Left ventricle myocardium inferior (tissue), 1 donor: ENCODE measurements at places on chromosomes 13 and 19.

- no peak for DNase-seq
Observed at GRCh38 chr19:29121684-29122083, 91.3 kb downstream of the UQCRFS1 start.

- no peak for DNase-seq
Observed at GRCh38 chr19:10256970-10257615, 5.1 kb downstream of the MRPL4 start.

GRCh38 chr13:73223372-73223781 is 164.6 kb downstream of the KLF5 start:
- DNase-seq: no peak

DNA sequence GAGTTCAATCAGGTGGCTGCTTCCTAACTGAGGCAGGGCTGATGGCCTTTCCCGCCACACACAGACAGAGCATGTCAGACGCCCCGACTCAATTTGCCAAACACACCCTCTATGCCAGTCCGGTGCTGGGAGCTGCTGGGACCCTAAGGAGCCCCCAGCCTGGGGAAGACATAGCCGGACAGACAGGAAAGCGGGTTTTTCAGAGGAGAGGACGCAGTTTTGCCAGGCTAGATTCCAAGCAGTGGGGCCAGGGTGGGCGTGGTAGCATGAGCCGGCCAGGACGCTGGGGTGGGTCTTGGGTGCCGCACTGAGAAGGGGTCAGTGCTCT is 19.8 kb downstream of the MAST3 start:
- no peak for DNase-seq

GRCh38 chr13:113768018-113768905 is 9.2 kb downstream of the TMEM255B start:
- no peak for DNase-seq

GRCh38 chr13:96771486-96772367 is 222.5 kb downstream of the OXGR1 start:
- DNase-seq: no peak

- no peak for DNase-seq
Observed at GRCh38 chr13:104318121-104318520, 1251.9 kb upstream of the SLC10A2 start.

DNA sequence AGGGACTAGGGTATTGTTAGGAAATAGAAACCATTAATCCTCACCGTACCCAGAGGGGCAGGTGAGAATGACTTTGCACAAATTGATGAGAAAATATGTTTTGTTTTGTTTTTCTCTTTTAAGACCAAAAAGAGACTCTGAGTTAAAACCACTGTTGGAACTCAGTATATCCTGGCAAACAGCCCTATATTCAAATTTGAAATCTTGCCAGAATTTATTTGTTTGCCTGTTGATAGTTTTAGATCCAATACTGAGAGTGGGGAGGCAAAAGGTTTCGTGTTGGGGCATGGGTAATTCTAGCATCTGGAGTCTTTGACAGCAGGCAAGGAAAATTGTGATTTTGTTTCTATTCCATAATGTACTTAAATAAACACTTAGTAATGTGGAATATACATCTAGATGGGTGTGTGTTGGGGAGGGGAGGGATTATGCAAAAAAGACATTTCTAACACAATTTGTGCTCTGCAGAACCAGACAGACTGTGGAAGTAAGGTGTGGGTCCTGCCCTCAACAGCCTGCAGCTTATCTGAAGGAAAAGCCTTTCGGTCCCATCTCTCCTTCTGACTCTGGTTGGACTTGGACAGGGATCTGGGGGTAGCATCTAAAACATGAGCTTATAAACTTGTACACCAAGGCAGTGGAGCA is 190.7 kb downstream of the OXGR1 start:
- DNase-seq: no peak

- DNase-seq: no peak
Observed at GRCh38 chr13:99659866-99660554, 158.7 kb downstream of the TM9SF2 start.

- no peak for DNase-seq
Observed at GRCh38 chr13:43360892-43361610, 337.7 kb downstream of the DNAJC15 start.

DNA sequence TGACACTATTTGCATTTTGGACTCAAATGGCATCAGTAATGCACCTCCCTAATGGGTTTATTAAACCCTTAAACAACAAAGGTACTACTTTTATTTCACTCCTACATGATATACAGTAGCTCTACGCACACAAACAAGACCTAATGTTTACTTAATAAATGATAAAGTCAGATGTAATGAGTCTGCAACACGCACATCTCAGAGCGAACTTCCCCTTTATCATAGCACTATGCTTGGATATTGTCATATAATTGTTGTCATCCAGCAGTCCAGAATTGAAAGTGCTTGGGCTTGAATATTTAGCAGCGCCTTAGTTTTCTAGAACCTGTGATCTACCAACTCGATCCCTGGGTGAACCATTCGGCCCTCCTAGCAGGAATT is 772 bp downstream of the PARP4 start:
- DNase-seq: no peak

GRCh38 chr13:39452417-39452816 is 150.6 kb downstream of the LHFPL6 start:
- no peak for DNase-seq
